Amniotic epithelial cell (primary cell): ENCODE measurements at places on chromosomes 12 and 14.

- DNase-seq, result peak; percentile 100
Measured at GRCh38 chr14:96246539-96246847, 9.5 kb upstream of the BDKRB1 start.

GRCh38 chr12:49827401-49828099 lies 663 bp downstream of the NCKAP5L start:
- peak; percentile 88 for DNase-seq

DNA sequence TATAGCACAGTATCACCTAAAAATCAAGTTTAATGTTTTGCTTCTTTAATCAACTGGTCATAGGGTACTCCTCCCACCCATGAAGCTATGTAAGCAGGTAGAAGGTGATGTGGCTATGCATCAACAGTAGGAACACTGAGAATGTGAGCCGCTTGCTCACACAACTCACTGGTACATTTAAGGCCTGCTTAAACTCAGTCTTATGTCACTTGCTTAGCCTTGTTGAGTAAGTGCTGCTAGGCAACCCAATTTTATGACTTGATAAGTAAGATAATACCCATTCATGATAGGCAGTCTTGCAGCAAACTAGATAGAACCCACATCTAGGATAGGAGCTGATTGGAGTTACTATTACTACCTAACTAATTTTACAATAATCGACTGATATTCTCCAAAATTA lies 70.0 kb upstream of the BMP4 start:
- peak; percentile 33 for DNase-seq

DNA sequence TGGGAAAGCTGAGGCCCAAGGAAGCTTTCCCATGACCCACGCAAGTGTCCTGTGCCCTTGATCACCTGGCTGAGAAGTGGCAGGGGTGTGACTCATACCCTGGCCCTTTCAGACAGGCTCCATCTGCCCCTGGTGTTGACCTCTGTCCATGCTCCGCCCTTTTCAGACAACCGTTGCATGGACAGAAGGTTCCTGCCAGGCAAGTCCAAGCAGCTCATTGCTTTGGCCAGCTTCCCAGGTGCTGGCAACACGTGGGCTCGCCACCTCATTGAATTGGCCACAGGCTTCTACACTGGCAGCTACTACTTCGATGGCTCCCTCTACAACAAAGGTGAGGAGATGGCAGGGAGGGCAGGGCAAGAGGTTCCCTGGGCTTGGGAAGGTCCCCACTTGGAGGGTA lies 103.5 kb downstream of the WSCD2 start:
- no peak for DNase-seq

- no peak for DNase-seq
Measured at GRCh38 chr12:113936460-113936859, 29.7 kb downstream of the RBM19 start.

DNA sequence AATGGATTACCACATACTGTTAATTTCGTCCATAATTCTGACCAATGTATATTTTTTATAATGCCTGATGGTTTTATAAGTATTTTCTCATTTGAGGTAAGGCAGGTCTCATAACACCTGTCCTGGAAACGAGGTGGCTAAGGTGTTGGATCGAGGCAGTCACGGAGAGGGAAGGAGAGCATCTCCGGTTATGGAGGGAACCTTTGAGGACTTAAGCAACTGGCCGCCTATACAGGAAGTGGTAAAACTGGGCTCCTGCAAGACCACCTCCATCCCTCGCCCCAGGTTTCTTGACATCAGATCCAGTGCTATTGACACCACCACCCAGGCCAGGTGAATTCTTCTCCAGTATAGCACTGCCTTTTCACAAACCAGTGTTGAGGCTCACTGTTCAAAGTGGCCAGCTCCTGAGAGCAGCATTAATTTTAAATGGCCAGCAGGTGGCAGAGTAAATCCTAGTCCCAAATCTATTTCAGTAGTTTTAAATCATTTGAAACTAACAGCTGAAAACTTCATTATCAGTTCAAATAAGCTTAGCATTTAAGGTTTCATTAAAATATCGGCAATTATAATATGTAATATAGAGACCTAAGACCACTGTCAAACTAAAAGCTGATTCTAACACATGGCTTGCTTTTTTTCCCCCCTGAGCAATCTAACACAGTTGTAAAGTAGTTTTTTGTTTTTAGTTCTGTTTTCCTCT lies 100.8 kb downstream of the PPM1A start:
- DNase-seq, result peak; percentile 34

- no peak for DNase-seq
Measured at GRCh38 chr12:56991319-56992246, 14.8 kb downstream of the ZBTB39 start.

DNA sequence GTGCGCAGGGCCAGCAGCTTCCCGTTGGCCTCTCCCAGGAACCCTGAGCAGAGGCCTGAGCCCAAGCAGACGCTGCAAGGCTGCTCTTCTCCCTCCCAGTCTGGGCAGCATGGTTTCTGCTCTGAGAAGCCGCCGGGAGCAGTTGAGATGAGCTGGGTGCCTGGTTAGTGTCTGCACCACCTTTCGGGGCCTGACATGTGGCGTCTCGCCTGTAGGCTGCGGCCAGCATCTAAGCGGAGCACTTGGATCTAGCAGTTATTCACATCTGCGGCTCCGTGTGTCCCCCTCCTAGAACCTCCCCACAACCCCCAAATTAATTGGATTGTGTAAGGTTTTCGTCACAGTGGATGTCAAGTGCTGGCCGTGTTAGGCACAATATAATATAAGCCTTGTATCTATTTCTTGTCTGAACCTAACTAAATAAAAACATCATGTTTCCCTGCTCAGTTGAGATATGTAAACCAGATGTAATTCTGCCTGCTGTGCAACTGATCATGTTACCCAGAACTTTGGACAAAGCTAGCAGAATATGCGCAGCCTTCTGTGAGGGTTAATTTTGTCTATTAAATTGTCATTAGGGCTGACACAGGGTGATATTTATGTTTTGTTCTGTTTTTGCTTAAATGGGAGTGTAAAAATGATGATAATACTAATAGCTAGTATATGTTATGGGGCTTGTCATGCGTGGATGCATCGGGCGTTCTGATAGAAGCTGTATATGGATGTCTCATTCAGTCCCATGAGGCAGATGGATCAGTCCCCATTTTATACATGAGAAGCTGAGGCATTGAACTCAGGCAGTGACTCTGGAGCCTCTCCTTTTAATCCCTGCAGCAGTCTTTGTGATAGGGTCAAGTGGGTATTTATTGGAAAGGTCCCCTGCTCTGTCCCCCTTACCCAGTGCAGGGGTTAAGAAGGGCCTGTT lies 45.8 kb downstream of the ELK3 start:
- DNase-seq, result peak; percentile 75

- no peak for DNase-seq
Measured at GRCh38 chr12:106493531-106493930, 89.3 kb upstream of the RFX4 start.

GRCh38 chr12:58537278-58537677 lies 383.0 kb downstream of the LRIG3 start:
- peak; percentile 71 for DNase-seq

DNA sequence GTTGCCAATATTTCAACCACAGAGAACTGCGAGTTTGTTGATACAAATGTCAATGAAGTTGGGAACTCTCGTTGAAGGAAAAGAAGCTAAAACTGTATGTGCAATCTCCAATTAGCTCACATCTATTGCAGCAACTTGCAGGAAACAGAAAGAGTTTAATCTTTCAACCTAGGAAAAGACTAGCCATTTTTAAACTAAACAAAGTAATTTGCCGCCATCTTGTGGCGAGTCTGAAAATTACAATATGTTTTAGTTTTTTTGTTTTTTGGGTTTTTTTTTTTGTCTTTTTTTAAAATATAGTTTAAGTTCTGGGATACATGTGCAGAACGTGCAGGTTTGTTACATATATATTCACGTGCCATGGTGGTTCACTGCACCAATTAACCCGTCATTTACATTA lies 131.2 kb upstream of the FOXG1 start:
- peak; percentile 74 for DNase-seq

- DNase-seq, result no peak
Measured at GRCh38 chr12:113970211-113970610, 4.1 kb upstream of the RBM19 start.

- DNase-seq, result no peak
Measured at GRCh38 chr12:125149160-125150108, 84.2 kb downstream of the AACS start.

- DNase-seq, result no peak
Measured at GRCh38 chr14:61325166-61325565, 3.8 kb downstream of the PRKCH start.

DNA sequence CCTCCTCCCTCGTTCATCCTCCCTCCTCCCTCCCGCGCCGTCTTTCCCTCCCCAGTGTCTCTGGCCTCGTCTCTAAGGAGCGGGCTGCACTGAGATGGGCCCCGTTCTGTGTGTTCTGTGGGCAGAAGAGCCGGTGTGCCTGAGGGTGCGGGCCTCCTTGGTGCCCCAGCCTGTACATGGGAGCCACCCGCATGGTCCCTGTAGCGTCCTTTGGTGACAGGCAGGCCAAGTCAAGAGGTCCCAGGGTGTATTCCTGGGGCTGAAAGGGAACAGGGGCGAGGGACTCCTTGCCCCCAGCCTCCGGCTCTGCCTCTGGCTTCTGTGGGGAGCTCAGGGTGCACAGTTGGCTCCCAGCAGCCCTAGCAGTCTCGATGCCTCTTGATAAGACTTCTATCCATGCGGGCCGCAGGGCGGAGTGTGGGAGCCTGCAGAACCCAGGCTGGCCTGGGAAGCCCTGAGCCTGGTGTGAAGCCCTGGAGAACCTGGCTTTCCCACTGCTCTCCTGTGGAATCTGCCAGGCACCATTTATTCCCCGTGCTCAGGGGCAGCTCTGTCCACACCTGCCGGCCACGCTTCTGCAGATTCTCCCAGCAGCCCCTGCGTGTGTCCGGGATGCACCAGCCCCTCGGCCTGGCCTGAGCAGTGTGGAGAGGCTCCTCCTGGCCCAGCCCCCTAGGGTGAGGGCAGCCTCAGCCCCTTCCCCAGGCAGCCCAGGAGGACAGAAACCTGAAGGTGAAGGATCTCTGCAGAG lies 181.3 kb downstream of the KIF26A start:
- no peak for DNase-seq

DNA sequence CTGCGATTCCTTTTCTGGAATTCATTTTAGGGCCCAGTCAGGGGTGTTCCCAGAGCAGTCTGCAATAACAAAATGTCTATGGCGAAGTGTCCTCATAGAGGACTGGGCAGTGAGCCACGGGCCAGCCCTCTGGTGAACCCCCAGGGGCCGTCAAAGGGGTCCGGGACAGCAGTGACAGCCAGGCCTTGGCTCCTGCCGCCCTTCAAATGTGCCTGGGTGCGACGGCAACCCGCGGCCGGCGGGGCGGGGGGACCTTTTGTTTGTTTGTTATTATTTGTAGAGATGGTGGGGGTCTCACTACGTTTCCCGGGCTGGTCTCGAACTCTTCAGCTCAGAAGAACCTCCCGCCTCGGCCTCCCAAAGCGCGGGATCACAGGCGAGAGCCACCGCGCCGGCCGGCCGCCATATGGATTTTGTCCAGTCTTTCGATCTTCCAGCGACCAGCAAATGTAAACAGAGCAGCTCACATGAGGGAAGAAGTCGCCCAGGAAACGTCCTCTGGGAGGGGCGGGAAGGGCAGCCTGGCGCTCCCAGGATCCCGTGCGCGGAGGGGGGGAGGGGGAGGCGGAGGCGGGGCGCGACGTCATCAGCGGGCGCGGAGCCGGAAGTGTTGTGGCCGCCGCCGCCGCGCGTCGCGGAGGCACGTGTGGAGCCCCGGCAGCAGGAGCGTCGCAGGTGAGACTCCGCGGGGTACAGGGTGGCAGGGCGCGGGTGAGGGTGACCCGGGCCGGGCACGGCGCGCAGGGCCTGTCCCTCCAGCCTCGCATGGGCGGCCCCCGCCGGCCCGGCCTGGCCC lies at the start of gene TRMT61A:
TRMT61A (plus strand) TSS at position 610 of the 796 bp plus-strand sequence. CDS start 783 bp downstream, outside the sequence.
- peak; percentile 85 for DNase-seq

- DNase-seq, result peak; percentile 60
Measured at GRCh38 chr12:77032406-77032805, 33.0 kb downstream of the E2F7 start.

DNA sequence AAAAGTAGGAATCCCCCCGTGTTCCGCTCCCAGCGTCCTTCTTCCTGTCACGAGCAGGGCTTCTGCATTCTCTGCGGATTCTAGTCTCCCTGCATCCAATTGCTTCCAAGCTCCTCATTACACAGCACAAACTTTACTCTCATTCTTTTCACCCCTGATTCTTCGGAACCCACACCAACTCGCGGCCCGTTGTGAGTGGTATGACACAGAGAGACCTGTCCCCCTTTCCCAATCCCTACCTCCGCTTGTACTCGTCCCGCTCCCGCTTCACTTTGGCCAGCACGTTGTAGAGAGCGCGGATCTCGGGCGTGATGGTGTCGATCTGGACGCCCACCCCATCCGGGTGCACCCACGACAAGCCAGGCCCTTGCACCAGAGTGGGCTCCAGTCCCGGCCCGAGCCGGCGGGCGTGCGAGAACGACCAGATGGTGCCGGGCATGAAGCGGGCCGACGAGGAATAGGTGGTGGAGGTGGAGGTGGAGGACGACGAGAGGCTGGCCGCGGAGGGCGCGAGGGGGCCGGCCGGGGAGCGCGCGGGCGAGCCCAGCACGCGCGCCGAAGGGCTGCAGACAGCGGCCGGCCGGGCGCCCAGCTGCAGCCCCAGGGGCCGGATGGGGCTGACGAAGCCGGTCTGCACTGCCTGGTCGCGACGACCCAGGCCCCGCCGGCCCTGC lies 687 bp downstream of the IFFO1 start:
- no peak for DNase-seq

- peak; percentile 40 for DNase-seq
Measured at GRCh38 chr12:51082561-51083125, 753 bp downstream of the CSRNP2 start.

- DNase-seq, result no peak
Measured at GRCh38 chr14:61174441-61174891, 106.7 kb downstream of the TMEM30B start.

- no peak for DNase-seq
Measured at GRCh38 chr12:131072451-131073230, 118.9 kb downstream of the ADGRD1 start.
